Stimulated activated CD4-positive, alpha-beta T cell treated with anti-CD3 and anti-CD28 coated beads, Interleukin-1b, Interleukin-23, amount 100 ng/mL, for 24 hours (primary cell): ENCODE measurements at places on chromosomes 16 and 17.

- no peak for DNase-seq
These were observed 14.4 kb downstream of the SNN start for GRCh38 chr16:11682655-11683096.

DNA sequence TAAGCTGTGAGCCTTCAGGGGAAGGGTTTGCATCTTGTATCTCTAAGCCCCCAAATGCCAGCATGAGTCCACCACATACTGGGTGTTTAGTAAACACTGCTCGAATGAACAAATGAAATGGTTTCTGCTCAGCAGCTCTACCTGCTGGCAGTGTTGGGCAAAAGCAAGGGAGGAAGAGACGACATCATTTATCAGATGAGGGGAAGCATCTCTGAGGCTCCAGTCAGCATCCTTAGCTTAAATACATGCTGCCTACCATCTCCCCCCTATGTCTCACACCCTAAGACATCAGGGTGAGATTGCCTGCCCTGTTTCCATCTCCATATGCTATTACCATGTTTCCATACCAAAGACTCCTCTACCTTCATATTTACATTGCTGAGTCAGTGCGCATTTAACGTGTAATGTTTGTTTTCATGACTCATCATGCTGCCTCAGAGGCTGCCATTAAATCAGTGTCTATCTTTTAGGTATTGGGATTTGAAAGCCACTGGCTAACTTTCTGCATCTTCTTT is 379.8 kb downstream of the UTP18 start:
- DNase-seq = no peak

DNA sequence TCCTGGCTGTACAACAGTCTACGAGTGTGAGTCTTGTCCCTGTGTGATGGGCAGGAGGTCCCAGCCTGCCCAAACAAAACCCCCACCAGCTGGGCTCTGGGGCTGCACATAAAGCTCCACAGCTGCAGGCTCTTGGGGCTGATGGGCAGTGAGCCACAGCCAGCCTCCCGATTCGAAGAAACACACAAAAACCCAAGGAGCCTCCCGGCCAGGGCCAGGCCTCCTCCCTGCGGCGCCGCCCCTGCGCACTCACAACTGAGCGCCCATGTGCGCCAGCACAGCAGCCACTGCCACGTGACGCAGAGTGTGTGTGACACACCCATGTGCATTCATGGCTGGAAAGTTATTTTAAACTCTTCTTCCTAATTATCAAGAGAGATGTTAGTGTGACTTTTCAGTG is 30.6 kb upstream of the FAAP100 start:
- no peak for DNase-seq

- no peak for DNase-seq
These were observed 45.9 kb downstream of the NT5M start for GRCh38 chr17:17348872-17349723.

GRCh38 chr17:37400505-37400904 is 6.1 kb downstream of the ACACA start:
- no peak for DNase-seq

DNA sequence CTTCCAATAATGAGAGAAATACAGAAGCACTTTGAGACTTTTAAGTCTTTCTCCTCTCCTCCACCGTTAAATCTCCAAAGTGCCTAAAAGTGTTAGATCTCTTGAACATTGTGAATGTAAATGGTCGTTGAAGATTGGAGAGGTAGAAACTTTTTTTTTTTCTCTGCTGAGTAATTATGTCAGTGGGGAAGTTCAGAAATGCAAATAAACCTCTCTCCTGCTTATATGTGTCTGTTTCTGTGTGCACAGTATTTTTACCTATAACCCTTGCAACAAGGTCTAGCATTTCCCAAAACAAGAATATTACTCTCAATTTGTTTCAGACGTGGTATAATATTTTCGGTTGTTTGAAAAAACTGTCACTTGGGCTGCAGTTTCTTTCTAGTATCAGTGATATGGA is 833.6 kb upstream of the CDH8 start:
- DNase-seq = no peak

DNA sequence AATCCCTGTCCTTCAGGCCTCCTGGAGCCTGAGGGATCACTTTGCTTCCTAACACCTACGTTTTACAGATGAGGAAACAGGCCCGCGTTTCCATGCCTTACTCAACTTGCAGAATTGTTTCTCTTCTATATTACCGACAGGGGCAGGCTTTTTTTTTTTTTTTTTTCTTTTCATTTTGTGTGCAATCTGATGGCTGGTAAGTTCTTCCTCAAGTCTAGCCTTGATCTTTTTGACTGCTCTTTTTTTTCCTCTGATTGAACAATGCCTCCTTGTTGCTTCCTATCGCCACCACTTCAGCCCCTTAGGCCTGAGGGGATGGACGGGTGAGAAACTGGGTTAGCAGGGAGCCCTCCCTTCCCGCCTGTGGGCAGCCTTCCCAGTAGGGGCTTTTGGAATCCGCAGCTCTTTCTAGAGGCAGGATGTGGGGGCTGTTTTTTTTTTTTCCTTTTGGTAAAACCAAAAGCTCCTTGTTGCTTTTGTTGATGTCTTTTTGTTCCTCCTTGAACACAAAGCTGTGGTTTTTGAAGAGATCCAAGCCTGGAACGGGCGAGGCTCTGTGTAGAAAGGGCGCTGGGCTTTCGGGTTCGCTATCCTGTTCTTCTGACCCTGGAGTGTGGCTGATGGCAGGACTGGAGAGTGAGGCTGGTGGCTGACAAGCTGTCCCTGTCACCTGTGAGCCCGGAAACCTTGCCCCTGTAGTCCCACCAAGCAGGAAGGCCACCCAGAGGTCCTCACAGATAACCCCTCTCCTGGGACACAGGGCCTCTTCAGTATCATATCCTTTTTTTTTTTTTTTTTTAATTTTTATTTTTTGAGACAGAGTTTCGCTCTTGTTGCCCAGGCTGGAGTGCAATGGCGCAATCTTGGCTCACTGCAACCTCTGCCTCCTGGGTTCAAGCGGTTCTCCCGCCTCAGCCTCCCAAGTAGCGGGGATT is 14.0 kb downstream of the LASP1 start:
- DNase-seq = no peak

DNA sequence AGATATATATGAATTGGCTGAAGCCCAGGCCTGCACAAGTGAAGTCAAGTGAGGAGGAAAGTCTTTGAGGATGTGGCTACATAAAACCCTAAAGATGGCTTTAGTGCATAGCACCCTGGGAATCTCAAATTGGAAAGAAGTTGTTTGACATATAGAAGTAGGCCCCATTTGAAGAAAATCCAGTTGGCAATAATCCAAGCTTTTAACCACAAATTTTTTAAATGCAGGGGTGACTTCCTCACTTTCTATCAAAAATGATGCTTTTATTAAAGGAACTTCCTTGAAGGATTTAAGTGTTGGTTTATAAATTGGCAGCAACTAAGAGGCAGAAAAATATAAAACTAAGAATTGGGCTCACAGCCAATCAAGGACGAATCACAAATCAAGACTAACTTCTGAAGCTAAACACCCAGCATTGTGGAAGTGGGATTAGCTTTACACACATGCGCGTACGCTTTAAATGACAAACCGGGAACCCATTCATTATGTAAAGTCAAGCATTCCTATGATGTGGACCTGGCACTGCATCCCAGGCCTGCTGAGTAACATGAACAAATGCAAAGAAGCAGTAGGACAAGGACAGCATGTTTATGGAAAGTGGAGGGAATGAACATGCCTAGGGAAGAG is 63.3 kb downstream of the NOG start:
- DNase-seq = no peak

DNA sequence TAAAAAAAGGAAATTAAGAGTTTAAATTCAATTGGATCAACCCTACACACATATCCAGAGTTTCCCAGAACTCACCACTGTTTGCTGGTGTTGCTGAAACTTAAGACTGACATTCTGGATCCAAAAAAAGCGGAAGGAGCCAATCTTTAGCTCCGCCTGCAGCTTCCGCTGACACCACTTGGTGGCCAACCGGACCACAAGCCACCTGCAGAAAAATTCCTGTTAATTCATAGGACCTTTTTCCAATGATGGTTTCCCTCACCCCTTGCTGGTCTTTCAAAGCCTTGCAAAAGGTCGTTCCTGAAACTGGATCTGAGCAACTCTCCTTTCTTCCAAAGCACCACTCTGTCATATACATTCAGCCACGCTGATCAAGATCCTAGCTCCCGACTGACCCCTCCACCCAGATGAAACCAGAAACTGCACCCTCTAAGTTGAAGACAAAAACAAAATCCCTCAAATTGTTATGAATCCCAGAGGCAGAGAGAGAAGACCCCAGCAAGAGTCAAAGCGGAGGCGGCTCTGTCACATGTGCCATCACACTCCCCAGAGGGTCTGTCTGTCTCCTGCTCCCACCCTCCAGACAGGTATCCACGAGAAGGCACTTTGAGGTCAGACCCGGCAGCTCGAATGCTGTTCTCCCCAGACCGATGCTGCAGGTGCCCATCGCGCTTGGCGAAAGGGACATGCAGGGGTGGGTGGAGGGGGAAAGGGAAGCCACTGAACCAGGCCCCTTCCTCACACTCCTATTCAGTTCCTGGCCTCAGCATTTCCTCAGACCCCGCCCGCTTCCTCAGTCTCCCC is 773 bp downstream of the BLTP2 start:
- DNase-seq = no peak

DNA sequence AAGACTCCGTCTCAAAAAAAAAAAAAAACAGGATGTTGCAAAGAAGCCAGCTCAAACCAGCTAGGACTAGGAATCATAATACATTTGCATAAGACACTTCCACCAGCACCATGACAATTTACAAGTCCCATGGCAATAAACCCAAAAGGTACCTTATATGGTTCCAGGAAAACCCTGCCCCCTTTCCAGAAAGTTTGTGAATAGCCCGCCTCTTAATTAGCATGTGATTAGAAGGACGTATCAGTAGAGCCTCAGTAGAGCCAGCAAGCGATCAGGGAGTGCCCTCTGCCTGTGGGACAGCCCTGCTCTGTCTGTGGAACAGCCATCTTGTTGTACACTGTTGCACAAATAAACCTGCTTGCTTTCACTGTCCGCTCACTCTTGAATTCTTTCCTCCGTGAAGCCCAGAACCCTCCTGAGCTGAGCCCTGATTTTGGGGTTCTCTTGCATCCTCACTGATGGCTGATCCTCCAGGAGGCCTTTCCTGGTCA is 14.0 kb downstream of the NUPR1 start:
- no peak for DNase-seq
